Sciatic nerve (tissue), 2 donors: ENCODE measurements at places on chromosomes 2 and 18.
A peak's percentile ranks its signal among the peaks of the same experiment; 100 is the strongest.

- no peak for DNase-seq
Observed at GRCh38 chr18:35564795-35565453, 16.6 kb upstream of the GALNT1 start.

DNA sequence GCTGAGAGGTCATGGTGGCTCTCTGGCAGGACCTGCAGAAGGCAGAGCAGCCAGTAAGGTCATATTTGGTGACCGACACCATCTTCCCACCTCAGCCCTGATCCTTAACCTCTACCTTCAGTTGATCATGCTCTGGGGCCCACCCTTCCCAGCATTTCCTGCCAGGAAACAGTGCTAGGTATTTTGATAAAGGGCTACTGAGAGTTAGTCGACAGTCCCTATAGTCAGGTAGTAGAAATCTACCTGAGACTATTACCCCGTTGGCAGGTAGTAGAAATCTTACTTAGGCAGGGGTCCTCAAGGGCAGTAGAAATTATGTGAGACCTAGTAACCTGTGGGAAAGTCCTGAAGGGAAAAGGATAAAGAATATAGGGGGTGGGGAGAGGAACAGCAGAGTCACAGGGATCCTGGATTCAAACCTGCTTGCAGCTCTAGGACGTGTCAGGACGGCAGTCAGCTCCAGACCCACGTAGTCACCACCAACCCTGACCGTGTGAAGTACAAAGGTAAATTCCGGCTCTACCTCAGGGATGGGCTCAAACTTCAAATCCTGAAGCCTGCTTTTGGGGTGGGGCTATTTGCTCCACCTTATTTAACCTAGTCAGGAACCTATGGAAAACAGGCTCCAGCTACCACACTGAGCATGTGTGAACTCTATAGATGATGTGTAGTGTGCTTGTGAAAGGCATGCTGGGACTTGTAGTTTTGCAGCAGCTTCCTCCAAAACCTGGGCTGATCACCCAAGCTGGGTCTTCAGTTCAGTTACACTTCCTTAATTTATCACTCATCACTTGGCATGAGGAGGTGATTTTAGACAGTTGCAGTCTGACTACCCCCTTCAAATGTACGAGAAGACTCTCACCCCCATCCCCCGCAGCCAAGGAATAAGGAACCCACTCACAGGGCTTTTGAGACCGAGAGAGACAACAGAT lies at the start of gene DQX1:
TSS of gene DQX1 (minus strand) at position 515 of the 932 bp plus-strand sequence. CDS start at position 13, 502 bp downstream.
- no peak for DNase-seq

GRCh38 chr18:52813635-52814416 lies 473.8 kb downstream of the DCC start:
- no peak for DNase-seq

- DNase-seq = no peak
Observed at GRCh38 chr2:54503192-54503591, 47.1 kb downstream of the SPTBN1 start.

DNA sequence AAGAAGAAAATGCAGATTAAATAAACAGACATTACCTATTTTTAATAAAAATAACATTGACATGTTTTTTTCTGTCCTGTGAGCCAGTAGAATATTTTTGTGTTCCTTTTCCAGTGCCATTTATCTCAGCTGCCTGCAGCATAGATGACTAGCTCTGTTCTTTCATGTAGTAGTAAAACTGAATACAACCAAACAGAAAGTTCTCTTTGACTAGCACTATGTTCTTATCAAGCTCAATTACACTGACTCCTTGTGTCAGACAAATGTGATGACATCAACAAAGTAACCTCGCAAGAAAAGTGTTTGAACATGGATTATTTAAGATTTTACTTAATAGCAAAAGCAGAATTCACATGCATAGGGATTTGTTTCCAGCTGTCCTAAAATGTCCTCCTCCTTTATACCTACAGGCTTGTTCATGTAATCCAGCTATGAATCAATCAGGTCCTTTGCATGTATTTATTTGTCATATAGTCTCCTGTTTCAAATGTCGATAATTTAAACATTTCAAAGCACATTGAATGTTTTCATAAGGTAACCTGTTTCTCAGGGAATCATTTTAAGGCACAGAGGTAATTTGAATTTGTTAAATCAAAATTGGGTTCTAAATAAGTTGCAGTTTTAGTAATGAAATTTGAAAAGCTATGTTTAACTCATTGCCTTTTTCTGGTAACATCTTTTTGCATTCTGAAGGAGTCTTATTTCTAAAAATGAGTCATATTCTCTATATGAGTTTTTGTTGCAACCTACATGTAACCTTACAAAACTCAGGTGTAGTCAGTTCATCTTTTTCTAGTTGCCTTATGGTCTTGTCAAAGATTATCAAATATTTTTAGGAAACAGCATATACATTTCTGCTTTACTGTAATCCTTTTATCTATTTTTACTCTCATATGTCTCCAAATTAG lies 215.3 kb upstream of the GULP1 start:
- no peak for DNase-seq

DNA sequence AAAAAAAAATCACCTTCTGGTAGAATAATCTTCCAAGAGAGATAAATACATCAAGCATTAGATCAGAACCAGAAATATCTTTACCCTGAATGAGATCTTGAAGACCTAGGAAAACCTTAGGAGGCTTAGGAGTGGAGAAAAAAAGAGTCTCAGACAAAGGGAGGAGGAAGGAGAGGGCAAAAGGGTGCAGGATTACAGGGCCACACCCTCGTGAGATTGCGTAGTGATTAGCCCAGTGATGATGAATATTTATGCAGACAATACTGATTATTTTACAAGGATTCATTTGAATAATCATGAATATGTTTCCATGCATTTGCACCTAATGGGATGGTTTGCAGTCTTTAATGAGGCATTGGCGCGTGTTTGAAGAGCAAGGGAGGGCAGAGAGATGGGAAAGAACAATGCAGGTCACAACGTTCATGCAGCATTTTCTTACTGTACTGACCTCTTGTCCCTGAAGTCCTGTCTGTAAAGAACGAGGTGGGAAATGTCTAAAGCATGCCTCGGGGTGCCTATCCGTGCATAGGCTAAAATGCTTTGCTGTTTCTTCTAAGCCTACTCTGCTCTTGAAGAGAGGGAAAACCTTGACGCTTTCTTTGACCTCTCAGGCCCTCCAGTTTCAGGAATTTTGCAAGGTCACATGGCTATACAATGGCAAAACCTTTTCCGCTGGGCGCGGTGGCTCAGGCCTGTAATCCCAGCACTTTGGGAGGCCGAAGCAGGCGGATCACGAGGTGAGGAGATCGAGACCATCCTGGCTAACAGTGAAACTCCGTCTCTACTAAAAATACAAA lies 18.6 kb upstream of the ZNF532 start:
- DNase-seq = no peak

DNA sequence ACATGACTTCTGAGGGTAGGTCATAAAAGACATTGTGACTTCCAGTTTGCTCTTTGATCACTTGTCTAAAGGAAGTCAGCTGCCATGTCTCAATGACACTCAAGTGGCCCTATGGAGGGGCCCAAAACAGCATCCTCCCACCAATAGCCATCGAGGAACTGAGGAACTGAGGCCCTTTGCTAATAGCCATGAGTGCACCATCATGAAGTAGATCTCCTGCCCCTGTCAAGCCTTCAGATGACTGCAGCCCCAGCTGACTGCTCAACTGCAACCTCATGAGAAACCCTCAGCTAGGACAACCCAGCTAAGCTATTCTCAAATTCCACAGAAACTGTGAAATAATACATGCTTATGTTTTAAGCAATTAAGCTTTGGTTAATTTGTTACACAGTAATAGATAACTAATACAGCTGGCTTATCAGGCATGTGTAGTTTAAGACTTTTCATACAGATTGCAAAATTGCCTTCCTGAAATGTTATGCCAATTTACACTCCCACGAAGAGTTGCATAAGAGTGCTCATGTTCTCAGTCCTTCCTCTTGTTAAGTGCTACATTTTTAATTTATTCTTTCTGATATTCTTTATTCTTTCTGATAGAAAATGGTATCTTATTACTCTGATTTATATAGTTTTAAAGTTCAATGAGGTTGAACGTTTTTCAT lies 105.6 kb upstream of the NDUFV2 start:
- DNase-seq = no peak

GRCh38 chr2:225763711-225764110 lies 364.2 kb downstream of the NYAP2 start:
- DNase-seq = no peak

- no peak for DNase-seq
Observed at GRCh38 chr2:151553-152334, 105.4 kb upstream of the FAM110C start.

- no peak for DNase-seq
Observed at GRCh38 chr2:46002507-46002883, 294.7 kb upstream of the EPAS1 start.

- peak; percentile 32 for DNase-seq
Observed at GRCh38 chr2:239956818-239957261, 68.3 kb downstream of the NDUFA10 start.

GRCh38 chr2:199596549-199596948 lies 138.8 kb upstream of the SATB2 start:
- no peak for DNase-seq

DNA sequence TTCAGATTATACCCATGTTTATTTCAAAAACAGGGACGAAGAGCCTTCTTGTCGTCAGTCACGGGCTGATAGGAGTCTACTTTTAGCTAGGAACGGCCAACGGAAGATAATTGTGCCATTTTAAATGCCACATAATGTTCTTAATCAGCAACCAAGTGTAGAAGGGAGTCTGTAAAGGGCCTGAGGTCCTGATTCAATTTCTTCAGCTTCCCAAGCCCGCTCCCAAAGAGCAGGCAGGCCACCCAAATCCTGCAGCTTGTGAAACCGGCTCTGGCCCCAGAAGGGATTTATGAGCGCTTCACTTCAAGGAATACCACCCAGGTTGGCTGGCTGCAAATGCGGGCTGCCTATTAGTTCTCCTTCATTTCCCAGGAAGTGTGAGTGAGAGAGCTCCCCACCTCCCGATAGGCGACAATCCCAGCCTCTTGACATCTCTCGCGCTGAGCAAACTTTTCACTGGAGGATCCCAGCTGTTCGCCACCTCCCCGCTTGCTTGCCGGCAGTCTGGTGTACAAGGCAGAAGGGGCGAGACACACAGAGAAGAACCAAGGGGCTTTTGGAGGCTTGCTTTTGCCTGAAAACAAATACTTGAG lies 272.9 kb downstream of the CDH20 start:
- no peak for DNase-seq

- no peak for DNase-seq
Observed at GRCh38 chr2:216274194-216274840, 98.0 kb downstream of the MARCHF4 start.

GRCh38 chr18:22814329-22814703 lies 118.8 kb upstream of the RBBP8 start:
- DNase-seq = no peak

DNA sequence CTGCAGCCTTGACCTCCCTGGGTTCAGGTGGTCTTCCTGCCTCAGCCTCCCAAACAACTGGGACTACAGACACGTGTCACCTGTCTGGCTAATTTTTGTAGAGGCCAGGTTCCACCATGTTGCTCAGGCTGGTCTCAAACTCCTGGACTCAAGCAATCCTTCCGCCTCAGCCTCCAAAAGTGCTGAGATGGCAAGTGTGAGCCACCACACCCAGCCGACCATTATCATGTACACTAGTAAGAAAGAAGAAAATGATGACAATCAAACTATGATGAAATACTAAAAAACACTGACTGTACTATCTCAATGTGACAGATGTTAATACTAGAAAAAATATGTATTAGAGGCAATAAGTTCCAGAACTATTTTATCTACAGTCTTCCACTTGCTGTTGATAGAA lies 420.9 kb downstream of the TRIB2 start:
- no peak for DNase-seq

DNA sequence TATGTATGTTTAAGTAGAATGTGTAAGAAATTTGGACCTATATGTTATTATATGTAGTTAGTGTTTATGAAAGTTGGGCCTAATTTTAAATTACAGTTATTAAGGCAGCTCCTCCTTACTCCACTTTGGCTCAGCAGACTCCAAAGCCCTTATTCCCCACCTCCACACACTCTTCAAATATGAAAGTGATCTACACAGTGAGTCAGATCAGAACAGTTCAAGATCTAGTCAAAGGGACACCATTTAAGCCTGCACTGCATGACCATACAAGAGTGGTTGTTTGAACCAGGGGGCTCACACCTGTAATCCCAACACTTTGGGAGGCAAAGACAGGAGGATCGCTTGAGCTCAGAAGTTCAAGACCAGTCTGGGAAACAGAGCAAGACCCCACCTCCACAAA lies 21.2 kb upstream of the PMAIP1 start:
- DNase-seq = no peak

- no peak for DNase-seq
Observed at GRCh38 chr18:56541793-56542192, 96.6 kb downstream of the TXNL1 start.

- DNase-seq = peak; percentile 89
Observed at GRCh38 chr2:70861777-70862625, 26.4 kb upstream of the CD207 start.

DNA sequence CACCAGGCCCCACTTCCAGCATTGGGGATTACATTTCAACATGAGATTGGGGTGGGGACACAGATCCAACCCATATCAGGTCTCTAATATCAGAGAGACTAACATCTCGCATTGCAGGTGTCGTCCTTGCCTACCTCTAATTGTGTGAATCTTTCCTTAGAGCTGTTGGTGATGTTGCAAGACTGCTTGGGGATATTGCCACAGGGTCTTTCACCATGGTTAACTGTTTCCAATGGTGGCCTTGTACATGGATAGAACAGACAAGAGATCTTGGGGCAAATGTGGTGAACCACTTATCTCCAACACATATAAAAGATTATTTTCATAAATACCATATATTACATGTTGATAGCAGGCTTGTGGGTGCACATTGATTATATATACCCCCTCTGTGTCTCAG lies 270.3 kb upstream of the LINC00305 start:
- no peak for DNase-seq

DNA sequence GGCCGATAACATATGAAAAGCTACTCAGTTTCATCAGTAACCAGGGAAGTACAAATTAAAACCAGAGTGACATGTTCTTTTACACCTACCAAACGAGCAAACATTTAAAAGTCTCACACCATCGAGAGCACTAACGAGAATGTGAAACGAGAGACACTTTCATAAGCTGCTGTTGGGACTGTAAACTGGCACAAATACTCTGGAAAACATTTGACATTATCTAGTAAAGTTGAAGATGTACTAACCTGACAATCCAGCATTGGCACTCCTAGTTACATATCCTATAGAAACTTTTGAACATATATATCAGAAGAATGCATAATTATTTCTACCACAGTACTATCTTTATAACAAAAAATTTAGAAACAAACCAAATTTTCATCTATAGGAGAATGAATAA lies 28.1 kb downstream of the NBAS start:
- no peak for DNase-seq

GRCh38 chr2:108588070-108588668 lies 53.9 kb downstream of the LIMS1 start:
- DNase-seq = no peak
